Activated CD4-positive, alpha-beta T cell treated with anti-CD3 and anti-CD28 coated beads, Interleukin-2, Interleukin-4, amounts not matched to agents 100 ng/mL and 50 ng/mL, durations not matched to agents 16 hours and 8 hours (primary cell): ENCODE measurements at places on chromosomes 13 and 19.

DNA sequence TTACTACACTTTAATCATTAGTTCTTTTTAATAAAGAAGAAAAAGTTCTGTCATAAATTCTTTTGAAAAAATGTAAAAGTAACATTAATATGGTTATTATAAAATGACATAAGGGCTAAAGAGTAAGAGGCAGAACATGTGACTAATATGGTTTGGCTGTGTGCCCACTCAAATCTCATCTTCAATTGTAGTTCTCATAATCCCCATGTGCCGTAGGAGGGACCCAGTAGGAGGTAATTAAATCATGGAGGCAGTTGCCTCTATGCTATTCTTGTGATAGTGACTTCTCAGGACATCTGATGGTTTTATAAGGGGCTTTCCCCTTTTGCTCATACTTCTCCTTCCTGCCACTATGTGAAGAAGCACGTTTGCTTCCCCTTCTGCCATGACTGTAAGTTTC lies 104.5 kb downstream of the UGGT2 start:
- DNase-seq = no peak

GRCh38 chr19:7953060-7953459 lies 9.6 kb upstream of the TIMM44 start:
- DNase-seq = no peak

DNA sequence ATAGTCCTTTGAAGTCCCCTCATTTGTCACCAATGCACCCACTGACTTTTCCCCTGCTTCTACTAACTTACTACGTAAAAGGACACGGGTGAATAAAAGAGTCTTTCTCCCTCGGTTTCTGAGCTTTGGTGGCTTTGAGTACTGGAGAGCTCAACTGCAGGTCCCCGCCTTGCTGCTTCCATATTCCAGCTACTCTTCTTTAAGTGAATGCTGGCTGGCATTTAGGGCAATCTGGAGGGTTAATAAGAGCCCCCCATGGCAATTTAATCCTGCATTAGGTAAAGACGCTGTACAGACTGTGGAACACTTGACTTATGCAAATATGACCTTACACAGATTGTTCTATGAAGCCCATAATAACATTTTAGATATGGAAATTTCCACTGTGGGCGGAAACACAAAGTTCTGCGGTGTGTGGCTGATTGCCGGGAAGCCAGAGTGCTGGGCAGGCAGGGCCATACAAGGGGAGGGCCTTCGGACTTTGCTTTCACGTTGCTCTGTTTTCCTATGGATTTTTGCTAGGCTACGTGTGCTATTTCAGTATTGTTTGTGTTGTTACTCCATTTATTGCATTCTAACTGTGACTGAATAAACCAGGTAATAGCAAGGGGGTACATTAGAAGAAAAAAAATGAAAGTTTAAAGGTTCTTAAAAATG lies 97.5 kb downstream of the SLC10A2 start:
- no peak for DNase-seq

- DNase-seq = no peak
Measured at GRCh38 chr19:28074773-28075172, 1138.2 kb downstream of the UQCRFS1 start.

DNA sequence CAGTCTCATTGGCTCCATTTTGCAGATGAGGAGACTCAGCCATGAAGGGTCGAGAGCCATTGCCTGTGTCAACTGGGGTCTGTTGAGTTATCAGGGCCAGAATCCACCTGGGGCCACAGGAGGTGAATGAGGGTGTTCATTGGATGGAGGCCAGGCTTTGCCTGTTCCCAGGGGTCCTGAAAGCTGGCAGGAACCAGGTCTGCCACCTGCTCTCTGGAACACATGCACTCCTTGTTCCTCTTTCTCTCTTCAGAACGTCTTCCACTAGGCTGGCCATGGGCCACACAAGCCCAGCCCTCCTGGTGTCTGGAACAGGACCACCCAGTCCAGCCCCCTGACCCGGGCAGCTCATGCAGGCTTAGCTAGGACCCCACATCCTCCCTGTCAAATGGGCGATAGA lies 21.1 kb downstream of the PPP1R37 start:
- DNase-seq = no peak

GRCh38 chr13:72071713-72072112 lies 204.7 kb upstream of the DACH1 start:
- DNase-seq = no peak

DNA sequence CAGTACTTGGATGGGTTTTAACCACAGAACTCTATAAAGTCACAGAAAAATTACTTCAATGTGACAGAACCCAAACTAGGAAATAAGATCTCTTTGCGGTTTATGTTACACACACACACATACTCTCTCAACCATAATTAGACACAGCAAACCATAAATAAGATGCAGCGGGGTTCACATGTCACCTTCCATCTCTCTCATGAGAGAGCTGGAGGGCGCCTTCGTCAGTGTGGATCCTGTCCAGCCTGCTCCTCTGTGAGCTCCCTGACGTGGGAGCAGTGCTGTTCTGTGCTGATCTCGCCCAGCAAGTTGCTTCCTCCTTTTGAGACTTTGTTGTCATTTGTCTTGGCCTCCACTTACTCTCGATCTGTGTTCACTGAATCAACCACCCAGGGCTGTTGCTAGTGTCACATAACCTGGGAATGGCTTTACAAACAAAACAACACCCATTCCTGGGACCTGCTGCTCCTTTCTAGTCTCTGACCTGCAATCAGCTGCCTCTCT lies 204.9 kb upstream of the KL start:
- no peak for DNase-seq

DNA sequence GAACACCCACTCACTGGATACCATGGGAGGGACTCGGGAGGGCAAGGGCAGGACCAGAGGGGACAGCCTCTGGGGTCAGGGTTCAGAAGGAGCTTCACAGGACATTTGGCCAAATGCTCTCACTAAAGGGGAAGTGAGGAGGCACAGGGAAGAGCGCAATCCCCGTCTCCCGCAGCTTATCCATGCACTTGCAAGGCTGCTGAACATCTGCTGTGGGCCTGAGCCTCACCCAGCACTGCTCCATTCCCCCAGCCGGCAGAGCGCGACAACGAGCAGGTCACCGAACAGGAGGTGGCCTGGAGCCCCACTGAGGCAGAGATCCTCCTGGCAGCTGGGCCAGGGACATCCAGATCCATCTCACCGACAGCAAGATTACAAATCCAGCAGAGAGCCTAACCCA lies 23.3 kb downstream of the ELAVL1 start:
- DNase-seq = no peak

GRCh38 chr19:19034204-19034624 lies 811 bp downstream of the ARMC6 start:
- peak; percentile 87 for DNase-seq

DNA sequence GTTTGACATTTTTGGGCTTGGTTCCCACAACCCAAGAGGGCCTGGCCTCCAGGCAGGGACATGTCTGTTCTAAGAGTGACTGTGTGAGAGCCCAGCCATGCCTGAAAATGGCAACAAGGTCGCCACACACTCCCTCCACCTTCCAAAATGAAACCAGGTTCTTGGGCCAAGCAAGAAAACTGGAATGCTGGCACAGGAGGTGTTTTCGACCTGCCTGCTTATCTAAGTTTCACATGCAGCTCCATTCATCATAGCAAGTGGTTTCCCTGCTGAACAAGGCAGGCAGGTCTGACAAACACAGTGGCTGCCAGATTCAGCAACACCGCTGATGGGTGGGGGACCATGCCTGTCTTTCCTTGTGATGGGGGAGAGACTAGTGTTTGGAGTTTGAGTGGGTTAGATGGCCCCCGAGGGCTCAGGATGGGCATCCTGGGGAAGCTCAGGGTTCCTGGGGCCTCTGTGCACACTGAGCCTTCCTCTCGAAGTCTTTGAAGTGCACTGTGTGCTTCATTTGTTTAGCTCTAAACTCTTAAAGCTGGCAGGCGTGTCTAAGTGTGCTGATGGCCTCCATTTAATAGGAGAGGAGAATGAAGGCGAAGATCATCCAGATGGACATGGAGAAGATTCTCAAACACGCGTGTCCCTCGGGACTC lies 17.9 kb upstream of the GAS6 start:
- no peak for DNase-seq

DNA sequence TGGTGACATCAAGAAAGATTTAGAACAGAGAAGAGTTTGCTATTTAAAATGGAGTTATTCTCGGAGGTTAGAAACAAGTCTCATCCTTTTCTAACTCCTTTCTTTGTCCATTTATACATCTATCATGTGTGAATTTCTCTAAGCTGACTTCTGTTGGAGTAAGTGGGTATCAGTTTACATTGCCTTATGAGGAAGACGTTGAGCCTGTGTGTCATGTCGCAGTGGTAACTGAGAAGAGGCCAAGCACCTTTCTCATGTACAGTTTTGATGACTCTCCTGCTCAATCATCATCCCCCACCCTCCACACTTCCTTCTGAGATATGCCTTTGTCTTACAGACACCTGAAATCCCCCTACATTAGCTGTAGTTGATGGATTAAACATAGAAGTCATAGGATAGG lies 624.8 kb downstream of the LIG4 start:
- DNase-seq = no peak

GRCh38 chr19:28794301-28794700 lies 418.6 kb downstream of the UQCRFS1 start:
- no peak for DNase-seq

GRCh38 chr19:55083004-55083850 lies 7.6 kb downstream of the EPS8L1 start:
- DNase-seq = no peak

DNA sequence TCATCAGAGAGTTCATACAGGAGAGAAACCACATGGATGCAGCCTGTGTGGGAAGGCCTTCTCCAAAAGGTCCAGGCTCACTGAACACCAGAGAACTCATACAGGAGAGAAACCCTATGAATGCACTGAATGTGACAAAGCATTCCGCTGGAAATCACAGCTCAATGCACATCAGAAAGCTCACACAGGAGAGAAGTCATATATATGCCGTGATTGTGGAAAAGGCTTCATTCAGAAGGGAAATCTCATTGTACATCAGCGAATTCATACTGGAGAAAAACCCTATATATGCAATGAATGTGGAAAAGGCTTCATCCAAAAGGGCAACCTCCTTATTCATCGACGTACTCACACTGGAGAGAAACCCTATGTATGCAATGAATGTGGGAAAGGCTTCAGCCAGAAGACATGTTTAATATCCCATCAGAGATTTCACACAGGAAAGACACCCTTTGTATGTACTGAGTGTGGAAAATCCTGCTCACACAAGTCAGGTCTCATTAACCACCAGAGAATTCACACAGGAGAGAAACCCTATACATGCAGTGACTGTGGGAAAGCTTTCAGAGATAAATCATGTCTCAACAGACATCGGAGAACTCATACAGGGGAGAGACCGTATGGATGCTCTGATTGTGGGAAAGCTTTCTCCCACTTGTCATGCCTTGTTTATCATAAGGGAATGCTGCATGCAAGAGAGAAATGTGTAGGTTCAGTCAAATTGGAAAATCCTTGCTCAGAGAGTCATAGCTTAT lies 17.7 kb downstream of the ZNF613 start:
- DNase-seq = no peak

- no peak for DNase-seq
Measured at GRCh38 chr19:35458731-35459391, 10.8 kb downstream of the FFAR2 start.

- DNase-seq = no peak
Measured at GRCh38 chr13:44368599-44369368, 4.8 kb upstream of the SERP2 start.

- DNase-seq = peak; percentile 22
Measured at GRCh38 chr19:48967346-48968178, 2.5 kb downstream of the FTL start.

GRCh38 chr19:33460221-33460908 lies 61.2 kb downstream of the PEPD start:
- DNase-seq = no peak

- peak; percentile 50 for DNase-seq
Measured at GRCh38 chr13:29758531-29759114, 91.8 kb downstream of the UBL3 start.

DNA sequence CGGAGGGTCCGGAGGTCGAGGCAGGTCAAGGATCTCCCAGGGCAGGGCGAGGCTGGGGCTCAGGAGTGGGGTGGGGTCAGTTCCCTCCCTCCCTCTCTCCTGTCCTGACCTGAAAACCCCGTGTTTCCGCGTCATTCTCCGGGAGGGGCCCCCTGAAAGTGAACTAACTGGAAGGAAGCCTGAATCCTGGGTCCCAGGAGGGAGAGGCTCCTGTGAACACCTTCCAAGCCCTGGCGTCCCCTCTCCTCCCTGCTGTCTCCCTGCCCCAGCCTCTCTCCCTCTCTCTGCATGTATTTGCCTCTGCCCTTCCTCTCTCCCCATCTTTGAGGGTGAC lies 741 bp upstream of the CADM4 start:
- DNase-seq = no peak
